ENCODE measurements at places on chromosomes 7 and 10.
A peak's percentile ranks its signal among the peaks of the same experiment; 100 is the strongest.

DNA sequence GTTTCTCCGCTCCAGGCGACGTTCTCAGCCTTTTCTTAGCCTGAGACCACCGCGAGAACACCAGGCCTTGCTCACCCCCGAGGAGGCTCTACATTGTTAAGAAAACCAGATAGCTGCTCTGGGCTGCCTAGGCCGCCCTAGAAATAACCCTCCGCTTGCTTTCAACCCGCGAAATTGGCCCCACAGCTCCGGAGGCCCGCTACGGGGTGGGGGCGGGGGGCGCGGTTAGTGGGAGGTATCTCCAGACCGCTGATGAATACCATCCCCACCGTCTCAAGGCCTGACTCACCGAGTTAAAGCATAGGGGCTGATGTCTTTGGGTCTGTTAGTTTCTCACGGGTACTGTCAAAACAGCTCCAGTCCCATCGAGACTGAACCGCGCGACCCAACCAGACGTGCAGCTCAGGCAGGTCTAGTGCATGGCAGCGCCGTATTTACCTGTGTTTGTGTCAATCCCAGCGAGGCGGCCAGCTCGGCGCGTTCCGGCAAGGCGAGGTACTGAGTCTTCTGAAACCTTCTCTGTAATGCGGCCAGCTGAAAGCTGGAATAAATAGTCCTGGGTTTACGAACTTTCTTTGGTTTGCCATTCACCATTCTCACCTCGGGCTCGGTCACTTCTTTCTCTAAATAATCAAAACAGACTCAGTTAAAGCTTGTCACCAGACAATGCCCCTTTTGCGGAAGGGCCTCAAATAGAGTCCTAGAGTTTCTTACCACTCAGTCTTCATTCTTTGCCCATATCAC, 2.7 kb downstream of the DLX5 start:
- no peak for DNase-seq

DNA sequence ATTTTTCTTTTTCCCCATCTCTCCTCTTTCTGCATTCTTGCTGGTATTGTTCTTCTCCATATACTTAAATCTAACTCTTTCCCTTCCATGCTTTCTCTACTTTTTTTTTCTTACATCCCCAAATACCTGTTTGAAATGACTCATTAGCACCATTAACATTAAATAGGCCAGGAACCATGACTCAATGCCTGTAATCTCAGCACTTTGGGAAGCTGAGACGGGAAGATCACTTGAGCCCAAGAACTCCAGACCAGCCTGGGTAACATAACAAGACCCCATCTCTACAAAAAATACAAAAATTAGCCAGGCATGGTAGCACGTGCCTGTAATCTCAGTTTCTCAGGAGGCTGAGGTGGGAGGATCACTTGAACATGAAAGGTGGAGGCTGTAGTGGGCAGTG, 1026.8 kb downstream of the GATA3 start:
- DNase-seq, result no peak

DNA sequence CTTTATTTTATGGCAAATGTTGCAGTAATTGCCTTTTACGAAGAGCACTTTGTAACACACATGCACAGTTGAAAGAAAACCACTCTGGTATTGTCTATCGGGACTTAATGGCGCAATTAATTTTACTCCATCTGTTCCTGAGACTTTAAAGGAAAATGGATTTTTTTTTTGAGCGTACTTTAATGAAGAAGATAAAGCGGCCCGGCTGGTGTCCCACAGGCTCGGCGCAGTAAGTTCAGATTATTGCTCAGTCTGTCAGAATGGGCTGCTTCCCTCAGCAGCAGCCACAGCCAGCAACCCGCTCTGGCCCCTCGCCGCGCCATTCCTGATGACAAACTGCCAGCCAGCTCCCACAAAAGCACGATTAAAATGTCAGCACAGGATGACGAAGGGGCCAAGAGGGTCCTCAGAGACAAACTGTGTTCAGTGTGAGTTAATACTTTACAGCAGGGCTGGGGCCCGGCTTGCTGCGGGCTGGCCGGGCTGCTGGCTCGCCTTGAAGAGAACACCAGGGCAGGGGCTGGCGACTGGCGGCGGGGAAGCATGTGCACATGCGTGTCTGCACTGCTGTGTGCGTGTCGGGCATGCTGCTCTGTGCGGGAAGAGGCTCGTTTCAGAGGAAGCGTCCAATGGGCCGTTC, 501.0 kb upstream of the GALNT17 start:
- no peak for DNase-seq

- DNase-seq, result no peak
Observed at GRCh38 chr10:132654121-132654571, 116.6 kb downstream of the INPP5A start.

DNA sequence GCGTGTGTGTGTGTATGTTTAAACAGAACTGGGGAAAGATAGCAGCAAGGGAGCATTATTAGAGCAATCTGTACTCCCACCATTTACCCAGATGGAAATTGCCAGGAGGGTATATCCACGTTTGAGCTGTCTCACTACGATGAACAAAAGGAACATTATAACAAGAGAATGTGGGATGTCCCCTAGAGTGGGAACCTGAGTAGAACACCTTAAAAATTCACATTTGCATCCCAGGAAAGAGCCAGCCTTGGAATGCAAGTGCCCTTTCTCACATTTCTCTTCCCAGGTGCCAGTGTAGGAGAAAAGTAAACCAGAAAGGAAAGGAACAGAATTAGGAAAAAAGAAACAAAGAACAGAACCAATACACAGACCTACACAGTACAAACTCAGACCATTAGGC, 95.3 kb upstream of the PTPRZ1 start:
- DNase-seq, result no peak

- DNase-seq, result no peak
Observed at GRCh38 chr10:121322046-121322445, 276.2 kb downstream of the FGFR2 start.

- DNase-seq, result no peak
Observed at GRCh38 chr10:59965899-59966650, 59.7 kb upstream of the CCDC6 start.

DNA sequence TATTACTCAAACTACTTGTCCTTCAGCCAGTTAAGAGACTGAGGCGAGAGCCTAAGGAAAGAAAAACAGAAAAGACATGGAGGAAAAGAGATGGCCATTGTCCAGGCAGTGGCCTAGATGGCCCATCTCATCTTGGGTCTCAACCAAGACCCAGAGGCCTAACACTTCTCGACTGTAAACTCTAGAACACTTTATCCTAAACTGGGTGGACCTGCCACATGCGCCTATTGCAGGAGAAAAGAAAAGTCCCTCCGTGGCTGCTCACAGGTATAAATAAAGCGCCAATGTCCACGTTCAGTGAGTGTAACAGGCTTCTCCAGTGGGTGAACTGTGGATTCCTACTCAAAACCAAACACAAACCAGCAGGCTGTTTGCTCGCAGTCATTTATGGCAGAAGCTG, 92.7 kb upstream of the DDC start:
- no peak for DNase-seq

DNA sequence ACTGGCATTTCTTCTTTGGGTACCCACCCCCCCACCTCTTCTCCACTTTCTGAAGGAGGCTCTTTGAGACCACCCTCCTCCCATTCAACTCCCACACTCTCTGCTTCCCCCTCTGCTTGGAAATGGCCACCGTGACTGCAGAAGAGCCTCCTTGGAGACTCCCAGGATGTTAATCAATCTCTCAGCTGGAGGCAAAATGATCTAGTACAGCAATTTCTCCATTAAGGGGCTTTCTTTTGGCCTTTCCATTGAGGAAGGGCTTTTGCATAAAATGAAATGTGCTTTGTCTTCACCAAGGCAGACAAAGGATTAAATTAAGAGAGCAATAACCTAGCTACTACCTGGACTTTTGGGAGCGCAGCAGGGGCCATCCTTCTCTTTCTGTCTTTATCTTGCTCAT, 26.1 kb downstream of the CDHR3 start:
- DNase-seq, result no peak

GRCh38 chr10:86365346-86366032, 1.1 kb downstream of the GRID1 start:
- DNase-seq, result no peak

- no peak for DNase-seq
Observed at GRCh38 chr7:155371884-155372781, 74.5 kb downstream of the INSIG1 start.

GRCh38 chr7:50684011-50684712, 98.5 kb downstream of the GRB10 start:
- no peak for DNase-seq

GRCh38 chr7:22802426-22802825, 20.2 kb downstream of the TOMM7 start:
- DNase-seq, result no peak

DNA sequence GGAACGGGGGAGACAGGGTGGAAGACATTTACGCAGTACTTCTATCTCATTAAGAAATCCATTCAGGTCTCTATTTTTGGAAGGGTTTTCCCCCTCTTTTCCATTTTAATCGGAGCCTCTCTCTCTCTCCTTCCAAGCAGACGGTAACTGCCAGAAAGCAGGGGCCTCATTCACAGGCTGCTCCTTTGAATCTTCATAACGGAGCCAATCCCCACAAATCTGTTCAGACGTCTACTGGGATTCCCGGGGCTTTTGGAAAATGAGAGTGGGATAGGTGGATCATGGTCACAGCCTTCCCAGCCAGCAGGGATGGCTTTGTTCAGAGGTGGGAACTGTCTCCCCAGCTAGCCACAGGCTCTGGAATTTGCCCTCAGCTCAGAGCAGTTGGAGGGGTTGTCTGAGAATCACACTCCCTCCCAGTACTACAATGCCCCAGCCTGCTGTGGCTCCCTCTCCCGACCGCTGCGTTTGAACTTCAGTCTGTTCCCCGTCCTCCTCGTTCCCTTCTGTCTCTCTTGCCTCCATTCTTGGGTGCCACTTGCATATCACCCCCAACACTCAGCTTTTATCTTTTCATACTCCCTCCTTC, 413.6 kb downstream of the PLXNA4 start:
- no peak for DNase-seq

DNA sequence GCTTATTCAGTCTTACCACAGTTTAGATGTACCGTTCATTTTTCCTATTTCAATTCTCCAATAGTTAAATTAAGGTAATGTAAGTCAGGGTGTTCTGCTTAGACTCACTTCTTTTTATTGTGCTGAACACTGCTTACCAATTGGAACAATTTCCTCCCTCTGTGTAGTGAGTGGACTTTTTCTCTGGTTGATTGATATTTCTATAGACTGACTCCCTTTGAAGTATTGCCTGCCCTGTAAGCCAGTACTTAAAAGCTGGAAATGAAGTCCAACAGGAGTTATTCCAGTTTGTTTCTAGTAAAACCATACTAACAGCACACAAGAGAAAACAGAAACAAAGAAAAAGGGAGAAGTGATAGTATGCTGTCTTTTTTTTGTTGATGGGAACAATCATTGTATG, 1674.9 kb downstream of the REEP3 start:
- no peak for DNase-seq

- no peak for DNase-seq
Observed at GRCh38 chr7:93948106-93948505, 26.6 kb downstream of the GNG11 start.

DNA sequence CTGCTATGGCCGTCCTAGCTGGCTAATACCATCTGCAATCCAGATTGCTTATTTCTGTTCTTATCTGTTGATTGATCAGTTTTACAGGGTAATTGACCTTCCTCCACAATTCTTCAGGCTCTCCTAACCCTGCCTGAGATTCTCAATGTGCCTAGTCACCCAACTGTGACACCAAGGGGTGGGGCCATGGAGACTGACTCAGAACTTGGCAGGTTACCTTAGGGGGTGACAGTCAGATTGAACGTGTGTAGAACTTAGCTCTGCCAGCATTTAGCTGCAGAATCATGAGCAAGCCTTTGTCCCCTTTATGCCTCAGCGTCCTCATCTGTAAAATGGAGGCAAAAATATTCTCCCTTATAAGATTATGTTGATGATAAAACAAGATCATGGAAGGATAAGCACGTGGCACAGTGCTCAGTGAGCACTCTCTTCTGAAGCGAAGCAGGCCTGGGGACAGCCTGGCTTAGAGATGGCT, 19.1 kb upstream of the LEP start:
- no peak for DNase-seq

DNA sequence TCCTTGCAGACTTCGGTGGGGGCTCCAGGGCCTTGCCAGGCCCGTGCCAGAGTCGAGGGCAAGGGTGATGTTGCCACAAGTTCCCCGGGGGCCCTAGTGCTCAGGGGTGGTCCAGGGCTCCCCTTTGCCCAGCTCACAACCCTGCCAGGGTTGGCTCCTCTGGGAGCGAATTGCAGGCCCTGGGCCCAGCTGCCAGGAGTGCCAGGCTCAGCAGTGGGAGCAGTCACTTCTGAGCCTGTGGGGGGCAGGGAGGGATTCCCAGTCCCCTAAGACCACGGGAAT, 43.8 kb downstream of the TCERG1L start:
- DNase-seq, result no peak

- no peak for DNase-seq
Observed at GRCh38 chr10:132489053-132489703, 48.4 kb upstream of the INPP5A start.

GRCh38 chr7:44967571-44968446, 11.0 kb downstream of the MYO1G start:
- no peak for DNase-seq

DNA sequence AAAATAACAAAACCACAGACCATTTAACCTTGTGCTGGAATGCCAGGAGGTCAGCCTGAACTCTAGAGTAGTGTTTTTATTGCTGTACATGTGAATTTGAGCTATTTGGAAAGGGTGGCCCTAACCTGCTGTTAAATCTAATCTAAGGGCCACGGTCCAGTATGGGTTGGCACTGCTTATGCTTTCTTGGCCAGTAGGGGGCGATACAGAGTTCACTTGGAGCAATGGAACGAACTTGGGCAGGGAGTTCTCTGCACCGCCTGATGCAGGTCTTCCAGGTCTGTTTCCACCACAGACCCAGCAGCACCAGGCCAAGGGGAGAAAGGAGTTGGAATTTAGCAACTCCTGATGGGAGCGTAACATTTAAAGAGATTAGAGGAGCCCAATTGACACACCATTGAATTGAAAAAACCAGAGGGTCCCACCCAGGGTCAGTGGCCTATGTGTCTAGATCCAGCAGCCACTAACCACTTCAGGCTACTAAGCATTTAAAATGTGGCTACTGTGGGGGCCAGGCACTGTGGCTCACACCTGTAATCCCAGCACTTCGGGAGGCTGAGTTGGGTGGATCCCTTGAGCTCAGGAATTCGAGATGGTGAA, 75.7 kb upstream of the EFCAB10 start:
- DNase-seq, result peak; percentile 49

GRCh38 chr7:49885593-49886285, 112.3 kb downstream of the VWC2 start:
- no peak for DNase-seq

- no peak for DNase-seq
Observed at GRCh38 chr7:15524077-15524476, 37.7 kb downstream of the AGMO start.

- no peak for DNase-seq
Observed at GRCh38 chr10:52526251-52526823, 212.3 kb downstream of the DKK1 start.

DNA sequence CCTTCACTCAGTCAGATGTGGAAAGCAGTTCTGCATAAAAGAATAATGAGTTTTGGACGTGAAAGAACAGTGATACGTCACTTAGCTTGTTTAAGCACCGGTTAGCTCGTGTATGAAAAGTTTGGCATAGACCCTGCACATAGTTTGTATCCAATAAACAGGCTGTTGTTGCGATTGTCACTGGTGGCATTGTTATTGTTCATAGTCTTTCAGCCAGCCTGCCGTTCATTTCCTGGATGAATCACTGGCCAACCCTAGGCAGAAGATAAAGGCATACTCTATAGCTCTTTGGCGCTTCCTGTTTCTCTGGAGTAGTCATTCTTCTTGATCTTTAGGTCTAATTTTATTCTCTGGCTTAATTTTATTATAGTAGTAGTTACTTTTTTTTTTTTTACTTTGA, 57.8 kb upstream of the ANKRD30A start:
- no peak for DNase-seq

GRCh38 chr10:118992496-118992895, 37.0 kb upstream of the NANOS1 start:
- DNase-seq, result no peak

GRCh38 chr10:24968349-24968748, 15.9 kb upstream of the PRTFDC1 start:
- DNase-seq, result no peak
